ENCODE measurements at places on chromosomes 2 and 18.

- no peak for DNase-seq
Measured at GRCh38 chr2:127449414-127449813, 31.2 kb downstream of the PROC start.

DNA sequence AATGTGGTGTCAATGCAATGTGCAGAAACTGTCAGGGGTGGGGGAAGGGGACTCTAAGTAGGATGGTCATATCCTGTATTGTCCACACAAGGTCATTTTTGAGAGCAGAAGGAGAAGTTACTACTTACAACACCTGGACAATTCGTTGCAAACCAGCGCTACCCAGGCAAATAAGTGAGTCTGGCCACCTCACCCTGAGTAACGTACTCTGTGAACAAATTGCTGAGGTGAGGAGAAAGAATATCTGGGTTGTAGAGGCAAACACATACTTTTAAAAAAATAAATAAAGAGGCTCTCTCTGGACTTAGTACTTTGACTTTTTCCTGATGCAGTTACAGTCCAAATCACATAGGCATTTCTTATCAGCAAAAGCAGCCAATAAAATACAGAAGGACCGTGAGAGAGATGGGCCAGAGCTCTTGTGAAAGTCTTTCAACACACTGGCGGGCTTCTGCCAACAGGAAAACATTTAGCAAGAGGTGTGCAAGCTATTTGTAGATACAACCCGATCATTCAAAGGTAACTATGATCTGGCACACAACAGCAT is 268.2 kb upstream of the ID2 start:
- DNase-seq, result no peak

DNA sequence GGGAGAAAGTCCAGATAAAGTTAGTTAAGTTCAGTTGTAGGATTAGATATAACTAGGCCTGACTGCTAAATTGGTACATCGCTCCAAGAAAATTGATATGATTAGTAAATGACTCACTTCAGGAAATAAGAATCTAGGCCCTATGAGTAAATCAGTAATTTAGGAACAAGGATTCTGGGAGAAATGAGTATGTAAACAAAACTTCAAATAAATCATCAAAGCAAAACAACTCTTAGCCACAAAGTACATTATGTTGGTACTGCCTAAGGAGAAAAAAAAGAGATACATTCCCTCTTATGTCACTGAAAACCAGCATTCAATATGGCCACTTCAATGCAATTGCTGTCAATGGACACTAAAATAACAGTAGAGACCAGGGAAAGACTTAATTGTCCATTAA is 529.1 kb downstream of the ZNF804A start:
- no peak for DNase-seq

GRCh38 chr2:195049372-195050031 is 607.5 kb upstream of the SLC39A10 start:
- DNase-seq, result no peak

- DNase-seq, result no peak
Measured at GRCh38 chr18:51028201-51028805, 1.7 kb upstream of the SMAD4 start.

- no peak for DNase-seq
Measured at GRCh38 chr18:50096766-50097435, 98.0 kb downstream of the MYO5B start.

- DNase-seq, result no peak
Measured at GRCh38 chr2:110146945-110147332, 31.3 kb upstream of the MALL start.

- peak; percentile 53 for DNase-seq
Measured at GRCh38 chr2:10407841-10408648, 40.1 kb downstream of the ODC1 start.

DNA sequence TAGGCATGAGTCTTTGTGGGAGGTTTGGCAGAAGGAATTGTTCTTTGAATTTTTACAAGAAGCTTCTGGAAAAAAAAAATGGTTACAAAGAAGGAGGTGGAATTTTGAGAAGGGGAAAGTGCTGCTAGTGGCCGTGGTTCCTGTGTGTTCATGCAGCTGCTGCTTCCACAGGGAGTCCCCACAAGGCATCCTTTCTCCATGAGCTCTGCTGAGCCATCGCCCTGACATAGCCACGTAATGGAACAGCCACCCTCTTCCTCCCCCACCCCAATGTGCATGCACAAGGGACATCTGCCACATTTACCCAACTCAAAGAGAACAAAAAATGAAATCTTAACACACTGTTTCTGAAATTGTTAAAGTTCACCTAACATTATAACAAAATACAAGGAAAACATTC is 529.7 kb downstream of the SATB2 start:
- DNase-seq, result no peak

GRCh38 chr18:56443166-56443907 is 195.1 kb downstream of the TXNL1 start:
- DNase-seq, result no peak

DNA sequence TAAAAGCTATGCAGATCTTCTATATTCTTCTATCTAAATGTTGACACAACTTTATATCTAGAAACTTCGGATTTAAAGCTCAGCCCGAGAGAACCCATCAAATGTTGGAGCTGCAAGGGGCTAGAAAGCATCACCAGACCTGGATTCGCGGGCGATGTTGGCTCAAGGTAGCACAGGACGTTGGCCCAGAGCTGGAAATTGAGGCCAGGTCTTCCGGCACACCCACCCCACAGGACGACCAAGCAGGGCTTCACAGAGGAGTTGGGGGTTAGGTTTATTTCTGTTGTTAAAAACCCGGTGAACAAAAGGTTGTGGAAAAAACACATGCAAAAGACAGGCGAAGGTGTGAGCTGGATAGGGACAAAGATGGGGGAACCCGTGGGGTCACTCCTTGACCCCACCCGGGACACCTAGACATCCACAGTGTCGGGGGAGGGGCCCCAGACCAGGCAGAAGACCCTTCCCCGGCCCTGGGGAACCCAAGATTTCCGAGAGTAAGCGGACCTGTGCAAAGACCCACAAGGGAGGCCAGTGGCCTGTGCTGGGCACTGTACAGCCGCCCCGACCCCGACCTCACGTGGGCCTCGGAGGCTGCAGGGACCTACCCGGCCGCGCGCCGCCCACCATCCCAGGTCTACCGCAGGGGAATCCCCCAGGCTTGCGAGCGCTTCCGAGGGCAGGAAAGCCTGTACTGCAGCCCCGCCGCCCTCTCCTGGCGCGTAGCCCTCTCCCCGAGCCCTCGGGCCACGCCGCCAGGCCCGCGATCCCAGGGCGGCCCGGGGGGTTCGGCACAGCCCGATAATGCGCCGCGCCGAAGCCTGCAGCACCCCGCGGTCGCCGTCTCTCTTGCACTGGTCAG is 1.8 kb upstream of the AGBL5 start:
- peak; percentile 76 for DNase-seq

- DNase-seq, result no peak
Measured at GRCh38 chr2:233699424-233700027, 6.8 kb downstream of the UGT1A6 start.

GRCh38 chr2:205786976-205787375 is 104.7 kb downstream of the NRP2 start:
- no peak for DNase-seq

- DNase-seq, result no peak
Measured at GRCh38 chr2:151071906-151072305, 189.8 kb downstream of the RBM43 start.

- DNase-seq, result no peak
Measured at GRCh38 chr2:172200495-172201085, 97.9 kb upstream of the DLX2 start.

DNA sequence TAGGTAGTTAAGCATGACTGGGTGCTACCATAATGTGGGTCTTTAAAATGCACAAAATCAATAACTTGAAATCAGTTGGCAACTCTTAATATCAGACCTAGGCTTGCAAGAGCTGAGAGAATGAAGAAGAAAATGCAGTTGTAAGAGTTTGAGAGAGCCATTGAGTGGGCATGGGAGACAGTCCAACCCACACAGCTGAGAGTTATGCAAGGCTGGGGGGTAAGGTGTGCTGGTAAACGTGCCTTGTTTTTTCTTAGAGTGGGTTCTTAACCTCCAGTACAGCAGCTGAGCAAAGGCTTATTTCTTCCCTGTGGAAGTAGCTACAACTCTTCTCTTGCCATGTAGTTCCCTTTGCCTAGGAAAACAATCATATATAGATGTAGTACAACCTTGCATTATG is 20.2 kb upstream of the CCDC178 start:
- DNase-seq, result no peak

DNA sequence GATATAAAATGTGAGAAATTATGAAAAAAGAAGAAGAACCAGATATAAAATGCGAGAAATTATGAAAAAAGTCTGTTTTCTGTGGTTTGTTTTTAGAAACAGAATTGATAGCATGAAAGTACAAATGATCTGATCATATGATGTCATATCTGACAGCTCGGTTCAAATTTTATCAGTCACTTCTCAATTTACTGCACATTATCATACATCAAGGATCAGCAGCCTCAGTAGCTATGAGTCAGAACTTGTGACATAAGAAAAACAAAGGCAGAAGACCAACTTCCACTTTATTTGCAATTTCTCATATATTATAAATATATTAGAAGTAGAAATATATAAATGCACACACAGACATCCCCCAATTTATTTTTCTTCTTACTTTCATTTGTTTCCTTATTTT is 634.0 kb downstream of the LRP1B start:
- DNase-seq, result no peak

DNA sequence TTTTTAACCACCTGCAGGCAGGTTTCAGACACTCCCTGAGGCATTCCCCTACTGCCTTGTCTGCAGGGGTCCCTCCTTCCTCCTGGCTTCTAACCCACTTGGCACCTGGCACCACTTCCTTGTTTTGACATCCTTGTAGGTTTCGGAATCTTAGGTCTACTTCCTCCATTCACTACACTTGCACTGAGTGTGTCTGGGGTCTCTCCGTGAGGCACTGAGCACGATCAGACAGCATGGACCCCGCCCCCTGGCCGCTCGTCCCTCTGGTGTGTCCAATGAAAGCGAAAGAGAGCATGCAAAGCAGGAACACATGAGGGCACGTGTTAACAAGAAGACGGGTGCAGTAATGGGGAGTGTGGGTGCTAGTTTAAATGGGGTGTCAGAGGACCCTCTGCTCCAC is 63.8 kb downstream of the HAUS1 start:
- no peak for DNase-seq

DNA sequence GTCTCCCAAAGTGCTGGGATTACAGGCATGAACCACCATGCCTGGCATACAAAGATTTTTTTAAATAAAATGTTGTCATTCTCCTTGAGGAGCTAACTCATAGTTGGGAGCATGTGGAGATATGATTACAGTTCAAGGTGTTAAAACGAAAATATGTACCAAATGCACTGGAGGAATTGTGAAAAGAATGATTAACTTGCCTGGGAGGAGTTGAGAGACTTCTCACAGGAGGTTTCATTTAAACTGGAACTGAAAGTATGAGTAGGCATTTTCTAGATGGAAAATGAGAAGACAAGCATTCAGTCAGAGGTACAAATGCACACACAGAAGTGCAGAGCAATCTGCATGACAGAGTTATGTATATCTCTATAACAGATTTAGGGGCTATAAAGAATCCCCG is 126.6 kb upstream of the PDE1A start:
- DNase-seq, result no peak

DNA sequence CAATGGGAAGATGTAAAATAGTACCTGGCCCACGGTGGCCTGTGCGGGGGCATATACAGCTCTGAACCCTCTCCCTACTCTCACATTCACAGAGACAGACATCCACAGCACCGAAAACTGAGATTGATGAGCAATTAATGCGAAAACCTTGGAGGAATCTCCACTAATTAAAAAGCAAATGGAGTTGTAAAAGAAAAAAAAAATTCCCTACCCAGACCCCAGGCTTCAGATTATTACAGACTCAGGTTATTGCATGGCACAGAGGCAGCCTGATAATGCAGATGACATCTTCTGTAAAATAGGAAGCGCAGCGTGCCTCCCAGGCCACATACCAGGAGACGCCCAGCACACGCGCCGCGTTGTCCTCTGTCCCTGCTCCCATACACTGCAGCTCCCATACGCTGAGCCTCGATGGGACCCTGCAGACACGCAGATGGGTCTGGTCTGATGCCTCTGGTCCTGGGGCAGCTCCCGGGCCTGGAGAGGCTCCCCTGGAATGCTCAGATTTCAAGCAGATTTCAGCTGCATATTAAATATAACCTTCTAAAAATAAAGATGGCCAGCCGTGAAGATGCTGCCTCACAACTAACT is 496.1 kb upstream of the MYT1L start:
- DNase-seq, result no peak

GRCh38 chr2:83280391-83280790 is 1178.7 kb downstream of the SUCLG1 start:
- DNase-seq, result no peak

- no peak for DNase-seq
Measured at GRCh38 chr2:196130039-196130825, 41.1 kb downstream of the STK17B start.

- no peak for DNase-seq
Measured at GRCh38 chr2:232418466-232419244, 12.0 kb downstream of the ALPG start.

DNA sequence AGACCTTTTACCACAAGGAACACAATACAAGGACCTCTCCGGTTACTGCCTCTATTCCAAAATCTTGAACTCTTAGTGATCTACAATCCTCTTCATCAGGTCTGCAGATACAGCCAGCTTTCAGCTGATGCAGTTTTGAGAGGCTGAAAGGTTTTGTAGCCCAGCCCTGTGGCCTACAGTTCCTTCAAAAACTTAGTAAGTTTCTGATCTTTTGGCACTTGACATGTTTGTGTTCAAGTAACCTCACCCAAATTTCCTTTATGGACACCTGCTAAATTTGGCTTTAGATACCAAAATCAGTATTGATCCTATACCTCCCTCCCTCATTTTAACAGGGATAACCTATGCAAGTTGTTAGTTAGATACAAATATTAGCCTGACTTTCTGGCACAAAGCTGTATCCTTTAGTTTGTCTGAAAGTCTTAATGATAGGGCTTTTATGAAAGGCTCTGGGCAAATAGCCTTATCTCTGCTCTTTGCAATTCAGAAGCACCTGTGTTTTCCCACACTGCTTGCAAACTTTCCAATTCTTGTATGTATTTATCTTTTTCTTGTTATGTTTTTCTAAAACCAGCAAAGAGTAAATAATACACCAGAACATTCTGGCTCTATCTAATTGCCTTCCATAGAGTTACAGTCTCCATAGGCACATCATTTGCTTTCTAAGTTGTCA is 650.5 kb upstream of the KLHL29 start:
- no peak for DNase-seq

DNA sequence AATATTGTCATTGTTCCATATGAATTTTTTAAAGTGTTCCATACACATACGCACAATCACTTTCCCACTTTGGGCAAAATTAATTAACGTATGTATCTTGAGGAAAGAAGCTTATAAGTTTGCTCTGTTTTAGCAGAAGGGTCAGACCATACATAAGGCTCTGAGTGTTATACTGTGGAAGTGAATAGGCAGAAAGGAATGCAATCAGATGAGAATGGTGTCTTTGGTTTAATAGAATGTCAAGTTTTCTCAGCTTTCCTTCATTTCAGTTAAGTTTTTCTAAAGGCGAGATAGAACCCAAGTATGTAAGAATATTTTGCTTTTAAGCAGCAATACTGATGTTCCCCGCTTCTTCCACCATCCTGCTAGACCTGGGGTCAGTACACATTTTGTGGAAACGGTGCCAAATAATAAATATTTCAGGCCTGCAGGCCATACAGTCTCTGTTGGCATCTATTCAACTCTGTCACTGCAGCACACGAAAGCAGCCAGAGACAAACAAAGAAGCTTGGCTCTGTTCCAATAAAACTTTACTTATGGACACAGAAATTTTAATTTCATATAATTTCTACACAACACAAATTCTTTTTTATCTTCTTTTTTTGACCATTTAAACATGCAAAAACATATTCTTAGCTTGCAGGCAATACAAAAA is 100.6 kb downstream of the UPP2 start:
- no peak for DNase-seq

All from stimulated activated CD4-positive, alpha-beta T cell treated with anti-CD3 and anti-CD28 coated beads, Interleukin-4, amount 100 ng/mL, for 1 hour (primary cell).